ENCODE measurements at places on chromosomes 16 and 17. TPM values are rescaled to one million over a fixed set of nuclear protein-coding genes. Genes with fewer than 3 reads are reported as not detected.

CES5A gene
- total RNA-seq: not detected

- no peak for DNase-seq
Observed at GRCh38 chr16:15976225-15976812, 26.9 kb downstream of the ABCC1 start.

ADAM11 gene
- total RNA-seq: 2.8 TPM

SOST gene
- total RNA-seq: 0.24 TPM

- no peak for DNase-seq
Observed at GRCh38 chr17:36602030-36602748, 806 bp downstream of the MRM1 start.

GRCh38 chr17:18025945-18026776, 12.8 kb downstream of the ATPAF2 start:
- peak; percentile 64 for DNase-seq

- no peak for DNase-seq
Observed at GRCh38 chr16:50644245-50644644, 36.9 kb downstream of the SNX20 start.

GRCh38 chr16:85969159-85969558, 70.2 kb downstream of the IRF8 start:
- DNase-seq: peak; percentile 60

DNA sequence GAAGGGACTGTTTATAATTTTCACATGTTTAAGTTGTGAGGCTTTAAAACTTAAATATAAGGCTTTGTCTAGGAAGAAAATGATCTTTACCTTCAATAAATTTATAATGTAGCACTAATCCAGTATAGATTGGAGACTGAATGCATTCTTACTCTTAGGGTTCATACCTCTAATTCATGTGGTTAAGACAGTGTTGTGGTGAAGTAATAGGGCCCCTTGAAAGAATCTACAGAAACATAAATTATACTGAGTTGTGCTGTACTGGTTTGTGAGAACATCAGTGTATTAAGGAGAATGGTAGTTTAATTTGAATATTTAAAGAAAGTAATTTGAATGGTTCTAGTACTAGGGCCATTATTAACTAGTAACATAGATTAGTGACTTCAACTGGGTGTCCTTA, 13.7 kb downstream of the HAPSTR1 start:
- no peak for DNase-seq

DNA sequence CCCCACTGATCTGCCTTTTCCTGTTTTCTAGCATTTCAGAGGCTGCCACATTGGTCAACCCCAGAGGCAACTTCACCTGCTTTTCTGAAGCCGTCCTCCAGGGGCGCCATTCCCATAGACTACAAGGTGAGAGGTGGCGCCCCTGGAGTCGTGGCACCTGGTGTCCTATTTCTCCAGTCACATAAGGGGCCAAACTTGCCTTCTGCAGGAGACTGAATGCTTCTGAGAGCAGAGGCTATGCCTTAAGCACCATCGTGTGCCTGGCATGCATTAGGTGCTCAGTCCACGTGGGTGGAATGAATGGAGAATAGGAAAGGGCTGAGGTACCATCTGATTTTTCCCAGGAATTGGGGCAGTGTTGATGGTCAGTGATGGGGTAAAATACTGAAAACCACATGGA, 164.8 kb downstream of the HAPSTR1 start:
- no peak for DNase-seq

SGSM2 gene
- total RNA-seq: 23.3 TPM

RNF222 gene
- total RNA-seq: not detected

CEP20 gene
- 130 TPM for total RNA-seq

DNA sequence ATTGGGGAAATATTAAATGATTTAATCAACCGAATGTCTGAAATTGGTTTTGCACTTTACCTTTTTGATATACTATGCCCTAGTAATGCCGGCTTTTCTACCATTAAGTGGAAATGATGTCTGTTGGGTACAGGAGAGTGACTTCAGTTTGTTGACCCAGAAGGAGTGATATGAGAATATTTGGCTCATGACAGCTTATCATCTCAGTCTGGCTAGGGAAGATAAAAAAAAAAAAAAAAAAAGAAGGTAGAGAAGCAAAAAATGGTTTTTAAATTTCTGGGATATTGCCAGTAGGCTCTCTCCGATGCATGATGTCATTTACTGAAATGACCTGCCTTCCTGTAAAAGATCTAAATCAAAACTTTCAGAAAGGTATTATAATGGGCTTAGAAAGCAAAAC, 69.0 kb downstream of the CNTNAP4 start:
- no peak for DNase-seq

- peak; percentile 94 for DNase-seq
Observed at GRCh38 chr16:12833926-12834325, 30.2 kb upstream of the CPPED1 start.

DNA sequence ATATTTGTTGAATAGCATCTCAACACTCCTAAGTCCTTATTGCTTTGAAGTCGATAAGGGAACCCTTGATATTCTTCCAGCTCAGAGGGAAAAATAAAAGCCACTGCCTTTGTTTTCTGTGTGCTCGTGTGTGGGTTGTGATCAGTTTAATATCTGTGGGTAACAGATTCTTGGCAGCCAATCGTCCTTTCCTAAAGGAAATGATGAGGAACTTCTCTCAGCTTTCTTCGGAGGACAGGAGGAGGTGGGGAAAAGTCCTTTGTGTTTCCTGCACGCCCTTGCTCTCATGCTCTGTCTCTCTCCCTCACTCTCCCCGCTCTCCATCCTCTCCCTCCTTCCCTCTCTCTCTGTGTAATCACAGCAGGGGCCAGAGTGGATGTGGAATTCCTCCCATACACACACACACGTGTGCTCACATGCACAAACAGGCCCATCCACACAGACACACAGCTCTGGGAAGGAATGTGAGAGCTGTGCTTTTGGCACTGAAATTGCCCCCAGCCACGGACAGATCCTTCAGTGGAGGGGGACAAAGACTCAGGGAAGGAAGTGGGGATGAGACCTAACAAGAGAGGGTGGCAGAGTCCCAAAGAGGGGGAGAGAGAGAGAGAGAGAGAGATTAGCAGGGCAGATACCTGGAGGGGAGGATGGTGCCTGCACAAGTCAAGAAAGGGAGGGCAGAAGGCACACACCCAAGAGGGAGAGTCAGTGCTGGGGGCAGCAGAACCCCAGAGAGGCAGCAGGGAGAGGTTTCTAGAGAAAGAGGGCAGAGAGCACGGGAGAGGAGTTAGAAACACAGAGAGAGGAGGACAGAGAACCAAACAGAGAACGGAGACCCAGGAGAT, 83.5 kb upstream of the PLCG2 start:
- no peak for DNase-seq

- DNase-seq: no peak
Observed at GRCh38 chr16:12059216-12059769, 82.8 kb downstream of the SNX29 start.

- no peak for DNase-seq
Observed at GRCh38 chr17:42922294-42922693, 21.7 kb downstream of the G6PC1 start.

- peak; percentile 82 for DNase-seq
Observed at GRCh38 chr17:48997103-48997826, at the start of gene IGF2BP1. Gene IGF2BP1 (plus strand): TSS chr17:48997385. CDS start chr17:48997746, 361 bp downstream.

SEC14L5 gene
- not detected for total RNA-seq

DNA sequence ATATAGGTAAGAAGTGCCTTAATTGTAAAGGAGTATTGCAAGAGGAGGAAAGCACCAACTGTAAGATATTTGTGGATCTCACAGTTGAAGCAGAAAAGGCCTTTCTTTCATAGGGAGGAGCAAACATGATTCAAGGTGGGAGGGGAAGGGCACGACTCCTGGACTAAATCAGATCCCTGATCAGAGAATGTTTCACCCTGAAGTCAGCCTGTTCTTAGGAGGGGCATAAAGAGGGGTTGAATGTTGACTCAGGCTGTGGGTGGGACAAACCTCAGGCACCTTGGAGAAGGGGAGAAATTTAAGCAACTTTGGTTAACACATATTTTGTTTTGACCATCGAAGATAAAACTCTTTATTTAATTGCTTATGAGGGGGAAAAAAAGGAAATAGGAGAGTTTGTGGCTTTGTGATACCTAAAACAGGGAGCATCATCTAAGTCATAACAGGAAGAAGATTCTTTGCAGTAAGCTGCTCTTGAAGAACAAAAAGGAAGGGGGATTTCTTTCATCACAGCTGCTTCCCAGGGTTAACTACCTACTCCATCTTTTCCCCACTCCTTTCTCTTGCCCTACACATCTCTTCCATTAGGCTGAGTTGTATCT, 158.6 kb upstream of the ZNF267 start:
- DNase-seq: no peak

GRCh38 chr17:74196541-74197317, 6.7 kb upstream of the RPL38 start:
- DNase-seq: no peak

DNA sequence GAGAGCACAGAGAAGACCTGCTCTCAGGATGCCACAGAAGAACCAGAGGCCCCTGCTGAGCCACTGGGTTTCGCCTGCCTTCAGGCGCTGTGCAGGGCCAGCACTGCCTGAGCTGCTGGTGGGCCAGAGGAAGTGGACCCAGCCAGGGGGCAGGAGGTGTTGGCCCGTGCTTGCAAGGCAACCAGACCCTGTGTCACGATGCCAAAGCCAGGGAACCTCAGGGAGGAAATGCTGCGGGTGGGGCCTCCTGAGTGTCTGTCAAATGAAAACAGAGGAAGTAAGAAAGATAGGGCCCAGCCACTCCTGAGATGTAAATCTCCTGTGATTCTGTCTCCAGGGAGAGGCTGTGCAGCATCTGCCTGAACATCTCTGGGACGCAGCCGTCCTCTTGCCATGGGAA, 58.1 kb upstream of the ADORA2B start:
- DNase-seq: no peak

PNMT gene
- total RNA-seq: not detected

KRT20 gene
- total RNA-seq: not detected

GRCh38 chr17:66221755-66222530, 7.3 kb downstream of the APOH start:
- DNase-seq: no peak

CCL3 gene
- not detected for total RNA-seq

GRCh38 chr17:83136931-83137330, 57.5 kb downstream of the METRNL start:
- no peak for DNase-seq

TAT gene
- total RNA-seq: not detected

ITGAD gene
- not detected for total RNA-seq

ITGB3 gene
- total RNA-seq: not detected

CD7 gene
- total RNA-seq: not detected
